ENCODE measurements at places on chromosomes 16 and 17.

DNA sequence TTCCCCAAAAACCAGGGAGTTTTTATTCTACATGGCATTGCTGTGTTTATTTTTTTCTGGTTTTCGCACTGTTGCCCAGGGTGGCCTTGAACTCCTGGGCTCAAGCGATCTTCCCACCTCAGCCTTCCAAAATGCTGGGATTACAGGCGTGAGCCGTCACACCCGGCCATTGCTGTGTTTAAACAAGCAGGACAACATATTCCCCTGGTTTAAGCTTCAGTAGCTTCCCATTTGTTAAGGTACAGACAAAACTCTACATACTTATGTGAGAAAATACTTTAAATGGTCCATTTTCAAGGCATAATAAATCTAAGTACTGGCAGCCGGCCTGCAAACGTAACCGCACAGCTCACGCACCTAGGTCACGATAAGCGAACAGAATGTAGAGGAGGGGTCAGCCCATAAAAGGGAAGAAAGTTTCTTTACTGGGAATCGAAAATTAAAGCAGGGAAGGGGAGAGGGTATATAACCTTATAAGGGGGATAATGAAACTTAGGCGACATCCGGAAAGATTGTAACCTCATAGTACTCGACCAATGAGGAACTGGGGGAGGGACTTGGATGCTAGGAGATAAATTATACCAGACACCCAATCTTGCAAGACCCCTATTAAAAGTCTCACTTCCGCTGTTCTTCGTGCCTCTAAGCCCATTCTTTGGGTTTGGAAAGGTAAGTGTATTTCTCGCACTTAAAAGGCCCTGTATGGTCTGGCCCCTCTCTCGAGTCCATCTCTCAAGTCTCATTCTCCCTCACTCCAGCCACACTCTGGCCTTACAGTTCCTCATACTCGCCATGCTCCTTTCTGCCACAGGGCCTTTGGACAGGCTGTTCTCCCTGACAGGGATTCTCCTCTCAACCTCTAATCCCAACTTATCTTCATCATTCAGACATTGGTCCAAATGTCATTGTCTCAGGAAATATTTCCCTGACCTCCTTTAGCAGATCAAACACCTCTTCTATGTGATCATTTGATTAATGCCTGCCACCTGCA lies 59.2 kb downstream of the TEX14 start:
- no peak for DNase-seq

- DNase-seq: no peak
Observed at GRCh38 chr16:11156401-11156800, 99.6 kb downstream of the SOCS1 start.

GRCh38 chr16:13863075-13863765 lies 56.7 kb upstream of the ERCC4 start:
- no peak for DNase-seq

GRCh38 chr17:35918665-35919064 lies 11.9 kb downstream of the RDM1 start:
- no peak for DNase-seq

- no peak for DNase-seq
Observed at GRCh38 chr17:45144199-45145034, 3.9 kb upstream of the HEXIM1 start.

DNA sequence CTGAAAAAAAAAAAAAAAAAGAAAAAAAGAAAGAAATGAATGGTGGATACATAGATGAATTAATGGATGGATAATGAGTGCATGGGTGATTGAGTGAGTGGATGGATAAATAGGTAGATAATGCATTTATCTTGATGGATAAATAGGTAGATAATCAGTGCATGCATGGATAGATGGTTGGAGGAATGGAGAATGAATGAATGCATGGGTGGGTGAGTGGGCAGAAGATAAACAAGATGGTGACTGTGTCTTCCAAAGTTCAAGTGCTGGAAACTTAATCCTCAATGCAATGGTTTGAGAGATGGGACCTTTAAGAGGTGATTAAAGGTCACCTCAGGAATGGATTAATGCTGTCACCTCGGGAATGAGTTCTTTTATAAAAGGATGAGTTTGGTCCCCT lies 6.8 kb upstream of the RNF112 start:
- DNase-seq: no peak

- DNase-seq: no peak
Observed at GRCh38 chr17:21242026-21242697, 11.0 kb downstream of the NATD1 start.

DNA sequence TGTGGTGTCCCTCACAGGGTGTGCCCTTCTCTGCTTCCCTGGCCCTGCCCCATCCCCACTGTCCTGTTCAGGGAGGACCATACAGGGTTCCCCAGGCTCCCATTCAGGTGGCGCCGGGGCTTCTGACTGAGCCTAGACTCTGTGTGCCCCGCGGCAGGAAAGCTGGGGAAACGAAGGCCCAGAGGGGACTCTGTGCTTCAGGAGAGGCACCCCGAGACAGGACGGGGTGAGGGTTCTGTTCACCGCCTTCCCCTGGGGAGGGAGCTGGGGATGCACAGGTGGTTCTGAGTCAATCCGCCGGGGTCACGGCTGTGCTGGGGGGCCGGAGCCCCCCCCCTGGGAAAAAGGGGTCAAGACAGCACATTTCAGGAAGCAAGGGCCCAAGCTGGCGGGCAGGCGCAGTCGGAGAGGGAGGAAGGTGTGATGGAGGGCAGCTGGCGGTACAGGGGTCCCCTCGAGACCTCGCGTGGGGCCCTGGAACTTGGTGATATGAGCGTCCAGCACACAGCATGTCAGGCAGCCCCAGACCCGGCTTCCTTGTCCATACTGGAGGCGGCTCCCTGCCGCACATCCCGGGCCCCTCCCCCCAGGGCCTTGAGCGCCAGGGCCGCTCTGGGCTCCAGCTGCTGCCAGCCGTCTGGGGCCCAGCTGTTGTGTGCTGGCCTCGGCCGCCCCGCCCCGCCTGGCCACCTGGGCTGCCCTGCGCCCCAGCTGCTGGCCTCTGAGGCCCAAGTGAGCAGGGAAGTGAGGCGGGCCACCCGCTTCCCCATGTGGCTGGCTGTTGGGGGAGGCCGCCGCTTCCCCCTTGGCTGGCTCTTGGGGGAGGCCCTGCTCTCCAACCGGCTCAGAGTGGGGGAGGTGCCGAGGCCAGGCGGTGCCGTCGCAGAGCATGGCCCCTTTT lies 5.6 kb upstream of the NOTUM start:
- DNase-seq: no peak

GRCh38 chr16:15426796-15427195 lies 7.6 kb upstream of the BMERB1 start:
- DNase-seq: no peak

GRCh38 chr17:10652984-10653659 lies 4.0 kb downstream of the MYH3 start:
- no peak for DNase-seq

DNA sequence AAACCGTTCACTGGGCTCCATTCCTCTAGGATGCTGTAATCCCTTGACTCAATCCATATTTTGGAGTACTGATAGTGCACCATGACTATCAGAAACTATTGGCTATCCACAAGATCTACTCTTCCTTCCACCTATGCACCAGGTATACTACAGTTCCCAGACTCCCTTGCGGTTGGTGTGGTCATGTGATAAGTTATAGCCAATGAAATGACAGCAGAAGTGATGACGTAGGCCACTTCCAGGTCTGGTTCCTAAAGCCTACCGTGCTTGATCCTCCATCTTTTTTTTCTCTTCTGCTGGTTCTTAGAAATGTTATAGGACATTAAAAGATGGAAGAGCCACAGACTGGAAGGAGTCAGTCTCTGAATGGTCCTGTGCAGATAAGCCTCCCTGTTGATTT lies 278.8 kb upstream of the C16orf82 start:
- DNase-seq: no peak

DNA sequence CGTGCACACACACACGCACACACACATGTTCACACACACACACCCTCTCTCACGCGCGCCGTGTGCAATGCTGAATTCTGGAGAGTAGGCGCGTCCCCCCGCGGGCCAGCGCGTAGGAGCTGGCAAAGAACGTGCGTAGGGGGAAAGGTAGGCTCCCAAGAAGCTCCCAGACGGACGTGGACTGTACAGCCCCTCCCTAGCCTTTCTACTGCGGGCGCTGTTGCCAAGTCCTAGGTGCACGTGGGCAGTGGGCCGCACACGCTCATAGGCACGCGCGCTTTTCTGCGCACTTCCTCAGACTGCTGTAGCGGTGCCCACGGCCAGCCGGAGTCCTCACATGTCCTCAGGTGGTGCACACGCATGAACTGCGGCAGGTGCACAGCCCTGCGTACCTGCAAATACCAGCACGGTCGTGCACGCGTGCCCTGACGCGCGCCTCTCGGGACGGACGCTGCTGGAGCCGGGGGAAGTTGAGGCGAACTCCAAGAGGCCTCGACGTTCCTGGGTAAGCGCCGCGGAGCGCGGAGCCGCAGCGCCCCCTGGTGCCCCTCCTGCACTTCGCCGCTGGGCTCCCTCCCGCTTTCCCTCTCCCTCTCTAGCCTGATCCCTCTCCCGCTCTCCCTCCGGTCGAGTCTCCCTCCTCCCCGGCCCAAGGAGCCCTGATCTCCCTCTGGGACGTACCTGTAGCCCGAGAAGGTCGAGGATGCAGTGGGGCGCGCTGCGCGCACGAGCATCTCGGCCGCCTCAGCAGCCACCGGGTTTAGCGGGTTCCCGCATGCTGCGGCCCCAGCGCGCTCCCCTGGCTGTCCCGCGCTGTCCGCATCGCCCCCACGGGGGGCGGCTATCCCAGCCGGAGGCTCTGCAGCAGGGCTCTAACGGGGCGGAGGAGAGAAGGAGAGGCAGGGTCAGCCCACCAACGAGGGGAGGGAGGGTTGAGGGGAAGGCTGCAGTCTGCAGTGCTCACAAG lies 749 bp downstream of the GRIN2A start:
- no peak for DNase-seq

- DNase-seq: no peak
Observed at GRCh38 chr17:70829876-70830275, 660.5 kb downstream of the KCNJ2 start.

GRCh38 chr16:56988948-56989945 lies at the start of gene NLRC5:
Gene NLRC5 (plus strand): TSS chr16:56989557. CDS start chr16:57020713, 31,156 bp downstream.
- DNase-seq: peak; percentile 77

GRCh38 chr16:48318630-48319029 lies 66.6 kb downstream of the SIAH1 start:
- DNase-seq: no peak

GRCh38 chr17:41513168-41513547 lies 5.5 kb downstream of the KRT15 start:
- DNase-seq: no peak

- no peak for DNase-seq
Observed at GRCh38 chr17:57943140-57943539, 12.1 kb downstream of the CUEDC1 start.

DNA sequence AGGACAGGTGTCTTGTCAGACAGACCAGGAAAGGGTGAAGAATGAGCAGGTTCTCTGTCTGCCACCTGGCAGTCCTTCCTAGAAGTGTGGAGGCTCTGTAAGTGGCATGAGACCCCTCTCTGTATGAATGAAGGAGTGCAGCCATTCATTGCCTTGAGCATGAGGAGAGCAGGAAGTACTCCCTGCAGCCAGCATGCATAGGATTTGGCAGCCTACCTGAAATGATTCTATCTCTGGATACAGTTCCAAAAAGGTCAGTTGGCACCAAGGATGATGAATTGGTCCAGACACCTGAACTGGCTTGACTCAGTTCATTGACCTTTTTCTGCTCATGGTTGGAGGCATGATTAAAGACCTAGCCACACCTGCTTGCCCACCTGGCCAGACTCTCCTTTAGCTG lies 163.0 kb downstream of the PRKCB start:
- DNase-seq: no peak

DNA sequence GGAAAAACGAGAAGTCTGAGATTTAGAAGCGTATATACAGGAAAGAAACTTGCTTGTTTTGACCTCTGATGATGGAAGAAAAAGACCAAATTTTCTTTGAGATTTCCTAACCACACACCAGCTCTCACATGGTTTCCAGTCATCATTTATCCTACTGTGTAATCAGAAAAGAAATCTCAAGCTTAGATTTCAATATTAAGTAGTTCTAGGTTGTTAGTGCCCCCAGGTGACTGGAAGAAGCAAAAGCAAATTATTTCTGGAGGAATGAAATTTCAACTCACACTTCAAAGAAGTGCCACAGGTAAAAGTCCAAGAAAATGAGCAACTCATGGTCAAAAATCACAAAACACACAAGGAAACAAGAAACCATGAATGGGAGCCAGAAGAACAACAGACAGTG lies 51.8 kb upstream of the KDM6B start:
- no peak for DNase-seq

- no peak for DNase-seq
Observed at GRCh38 chr17:33288954-33289353, 4.1 kb downstream of the ASIC2 start.

DNA sequence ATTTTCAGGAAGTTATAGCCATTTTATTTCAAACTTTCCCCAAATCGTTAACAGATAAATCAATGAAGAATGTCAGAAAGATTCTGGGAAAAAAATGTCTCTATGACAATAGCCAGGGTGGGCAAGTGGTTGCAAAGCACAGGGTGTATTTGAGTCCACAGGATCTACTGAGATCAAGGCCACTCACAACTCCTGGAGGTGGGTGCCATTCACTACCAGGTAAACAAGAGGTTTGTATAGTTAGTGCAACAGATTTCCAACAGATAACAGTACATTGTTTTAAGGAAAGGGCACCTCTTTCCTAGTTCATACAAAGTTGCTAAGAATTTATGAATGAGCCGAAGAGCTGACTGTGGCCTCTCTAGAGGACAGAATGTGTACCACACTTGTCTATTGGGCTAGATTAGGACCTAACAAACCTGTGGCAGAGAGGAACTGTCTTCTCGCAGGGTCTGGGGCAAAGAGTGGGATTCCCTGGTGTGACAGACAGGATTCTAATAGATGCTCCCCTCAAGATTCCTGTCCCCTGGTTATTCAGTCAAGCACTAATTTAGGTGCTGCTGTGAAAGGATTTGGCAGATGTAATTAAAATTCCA lies 52.0 kb upstream of the ZNF629 start:
- no peak for DNase-seq

- no peak for DNase-seq
Observed at GRCh38 chr17:40916366-40916765, 21.1 kb downstream of the KRT23 start.

DNA sequence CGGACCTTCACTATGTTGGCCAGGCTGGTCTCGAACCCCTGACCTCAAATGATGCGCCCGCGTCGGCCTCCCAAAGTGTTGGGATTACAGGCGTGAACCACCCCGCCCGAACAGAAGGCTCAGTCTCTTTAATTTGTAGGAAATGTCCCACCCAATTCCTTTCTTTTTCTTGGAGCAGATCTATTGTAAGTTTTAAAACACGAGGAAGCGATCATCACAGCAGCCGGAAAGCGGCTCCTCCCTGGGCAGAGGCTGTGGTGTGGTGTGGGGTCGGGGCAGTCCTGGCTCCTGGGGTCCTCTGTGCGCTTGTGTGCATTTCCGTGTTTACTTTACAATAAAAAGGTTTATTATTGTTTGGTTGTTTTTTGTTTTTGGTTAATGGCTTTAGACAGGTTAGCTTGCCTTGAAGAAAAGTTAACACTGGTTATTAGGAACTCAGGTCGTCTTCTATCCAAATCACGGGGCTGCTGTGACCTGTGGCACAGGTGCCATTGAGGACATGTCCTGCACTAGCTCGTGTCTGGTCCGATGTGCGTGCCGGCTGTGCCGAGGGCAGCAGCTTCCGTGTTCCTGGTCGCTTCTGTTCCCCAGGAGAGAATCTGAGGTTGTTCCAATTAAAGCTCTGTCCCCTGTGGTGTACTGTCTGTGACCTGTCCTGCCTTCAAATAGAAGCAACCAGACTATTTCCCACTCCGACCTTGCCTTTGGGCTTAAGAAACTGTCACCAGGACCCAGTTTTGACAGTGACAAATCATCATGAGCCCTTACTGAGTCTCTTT lies 83.1 kb downstream of the SEC14L1 start:
- DNase-seq: no peak

- no peak for DNase-seq
Observed at GRCh38 chr16:58649707-58650106, 20.1 kb upstream of the CNOT1 start.

GRCh38 chr16:87359121-87359520 lies 24.5 kb downstream of the FBXO31 start:
- DNase-seq: no peak
